ENCODE measurements at places on chromosomes 11 and 22. TPM values are rescaled to one million over a fixed set of nuclear protein-coding genes. Genes with fewer than 3 reads are reported as not detected.

ZDHHC24 gene
- 12.0 TPM for total RNA-seq

KRTAP5-2 gene
- not detected for total RNA-seq

POU2AF1 gene
- 0.92 TPM for total RNA-seq

KCNK4 gene
- 5.2 TPM for total RNA-seq

FOXRED1 gene
- 64.3 TPM for total RNA-seq

C11orf97 gene
- total RNA-seq, result not detected

CRYAB gene
- 1,056 TPM for total RNA-seq

XNDC1N gene
- 6.0 TPM for total RNA-seq

GP1BB gene
- not detected for total RNA-seq

CCDC15 gene
- 0.89 TPM for total RNA-seq

TYR gene
- total RNA-seq, result not detected

GPHA2 gene
- 1.1 TPM for total RNA-seq

FXYD6 gene
- 551 TPM for total RNA-seq

SHISAL1 gene
- 32.8 TPM for total RNA-seq

VPREB1 gene
- not detected for total RNA-seq

OR4C5 gene
- total RNA-seq, result not detected

GGT1 gene
- total RNA-seq, result 14.0 TPM

MYO7A gene
- total RNA-seq, result 7.6 TPM

ADM2 gene
- total RNA-seq, result not detected

LRRC4C gene
- 67.9 TPM for total RNA-seq

MUC15 gene
- total RNA-seq, result not detected

CD3G gene
- total RNA-seq, result not detected

CNTF gene
- 5.1 TPM for total RNA-seq

INPP5J gene
- 15.3 TPM for total RNA-seq

BAIAP2L2 gene
- total RNA-seq, result 7.6 TPM

MN1 gene
- total RNA-seq, result 5.5 TPM

SYT12 gene
- total RNA-seq, result 30.0 TPM

MMP8 gene
- 0.84 TPM for total RNA-seq

IFITM10 gene
- total RNA-seq, result 12.1 TPM

FJX1 gene
- total RNA-seq, result 11.4 TPM

CCDC73 gene
- not detected for total RNA-seq

AHNAK gene
- total RNA-seq, result 149 TPM

APOA4 gene
- not detected for total RNA-seq

F2 gene
- not detected for total RNA-seq

GDPD4 gene
- not detected for total RNA-seq

SCUBE1 gene
- 1.8 TPM for total RNA-seq

ACR gene
- not detected for total RNA-seq

OR10A2 gene
- not detected for total RNA-seq

NUP50 gene
- total RNA-seq, result 49.9 TPM

ATP6V1E1 gene
- total RNA-seq, result 395 TPM

MMP27 gene
- total RNA-seq, result not detected

TTC36 gene
- total RNA-seq, result 3.9 TPM

TREH gene
- not detected for total RNA-seq

PHOX2A gene
- total RNA-seq, result not detected

IFTAP gene
- 35.3 TPM for total RNA-seq

SPON1 gene
- total RNA-seq, result 39.3 TPM

TENM4 gene
- 71.7 TPM for total RNA-seq

PHLDA2 gene
- 1.5 TPM for total RNA-seq

OR8G1 gene
- not detected for total RNA-seq

TRMU gene
- 74.8 TPM for total RNA-seq

C22orf42 gene
- total RNA-seq, result 0.48 TPM

TMEM225 gene
- not detected for total RNA-seq

KDM2A gene
- 76.3 TPM for total RNA-seq
